Hindlimb muscle (tissue), 1 donor: ENCODE measurements at places on chromosomes 4 and X.

DNA sequence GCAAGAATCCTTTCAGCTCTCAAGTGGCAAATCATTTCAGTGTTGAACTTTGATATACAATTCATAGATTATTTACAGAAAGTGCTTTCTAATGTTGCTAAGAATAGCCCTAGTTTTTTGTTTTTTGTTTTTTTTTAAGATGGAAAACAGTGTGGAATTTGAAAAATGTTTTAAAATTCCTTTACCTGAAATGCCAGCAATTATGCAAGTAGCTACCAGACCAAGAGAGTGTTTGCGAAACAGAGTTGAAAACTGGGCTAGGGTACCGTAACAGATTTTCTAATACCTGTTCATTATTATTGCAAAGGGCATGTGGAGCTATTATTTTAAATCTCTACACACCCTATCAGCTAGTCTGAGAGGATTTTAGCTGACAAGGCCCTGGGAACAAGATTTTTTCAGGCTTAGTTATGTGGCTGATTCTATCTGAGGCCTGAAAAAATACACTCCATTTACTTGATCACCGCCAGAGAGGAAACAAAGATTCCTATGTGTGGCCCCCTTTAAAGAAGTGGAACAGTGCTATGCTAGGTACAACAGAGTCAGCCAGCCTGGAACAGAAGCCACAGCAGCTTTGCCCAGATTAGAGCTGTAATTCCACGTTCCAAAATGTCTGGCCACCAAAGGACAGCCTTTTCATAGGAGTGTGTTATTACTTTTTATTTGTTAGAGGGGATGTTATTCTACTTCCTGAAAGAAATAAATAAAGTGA, 46.9 kb upstream of the SLC39A8 start:
- DNase-seq, result no peak

- DNase-seq, result no peak
Observed at GRCh38 chr4:176902710-176903323, 110.1 kb upstream of the VEGFC start.

DNA sequence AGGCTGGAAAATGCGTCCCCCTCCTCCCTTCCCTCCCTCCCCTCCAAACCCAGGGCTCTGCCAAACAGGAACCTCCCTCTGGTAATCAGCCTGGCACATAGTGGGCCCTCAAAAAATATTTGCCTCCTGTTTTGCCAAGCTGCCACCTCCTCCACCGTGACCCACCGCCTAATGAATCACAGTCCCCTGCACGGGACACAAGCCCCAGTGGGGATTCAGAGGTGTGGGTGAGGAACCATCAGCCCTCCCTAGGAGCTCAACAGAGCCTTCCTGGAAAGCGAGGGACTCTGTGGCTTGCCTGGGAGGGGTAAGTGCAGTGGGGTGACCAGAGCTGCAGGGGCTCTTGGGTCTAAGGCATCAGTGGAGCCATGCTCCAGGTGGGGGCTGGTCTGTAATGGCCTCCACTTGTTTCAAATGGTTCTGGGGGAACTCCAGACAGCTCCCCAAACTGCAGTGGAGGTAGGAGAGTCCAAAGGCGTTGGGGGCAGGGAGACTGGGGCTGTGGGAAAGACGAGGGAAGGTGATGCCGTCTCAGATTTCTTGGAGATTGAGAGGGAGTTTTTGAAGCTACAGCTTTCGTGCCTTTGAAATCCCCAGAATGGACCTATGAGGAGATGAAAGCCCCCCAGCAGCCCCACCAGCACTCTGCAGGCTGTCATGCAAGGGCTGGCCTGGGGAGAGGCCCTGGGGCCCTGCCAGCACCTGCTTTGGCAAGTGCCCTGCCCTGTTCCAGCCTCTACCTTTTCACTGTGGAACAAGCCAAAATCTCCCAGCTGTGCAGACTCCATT, 1.0 kb upstream of the PPP2R2C start:
- DNase-seq, result no peak

DNA sequence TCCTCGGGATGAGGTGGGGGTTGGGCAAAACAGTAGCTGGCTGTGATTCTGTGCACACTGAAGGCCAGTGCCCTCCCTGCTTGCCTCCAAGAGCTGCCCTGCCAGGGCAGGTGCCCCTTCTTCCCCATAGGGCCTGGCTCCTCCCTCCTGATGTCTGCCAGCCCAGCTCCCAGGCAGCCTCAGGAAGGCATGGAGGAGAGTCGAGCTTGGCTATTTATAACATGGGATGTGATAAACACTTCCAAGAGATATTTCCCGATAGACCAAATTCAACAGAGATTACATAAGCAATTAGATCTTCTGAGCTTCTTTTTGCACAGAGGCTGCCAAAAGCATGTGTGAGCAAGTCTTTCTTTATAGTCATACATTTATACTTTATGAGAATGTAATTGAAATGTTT, 45.3 kb upstream of the PJA1 start:
- no peak for DNase-seq

DNA sequence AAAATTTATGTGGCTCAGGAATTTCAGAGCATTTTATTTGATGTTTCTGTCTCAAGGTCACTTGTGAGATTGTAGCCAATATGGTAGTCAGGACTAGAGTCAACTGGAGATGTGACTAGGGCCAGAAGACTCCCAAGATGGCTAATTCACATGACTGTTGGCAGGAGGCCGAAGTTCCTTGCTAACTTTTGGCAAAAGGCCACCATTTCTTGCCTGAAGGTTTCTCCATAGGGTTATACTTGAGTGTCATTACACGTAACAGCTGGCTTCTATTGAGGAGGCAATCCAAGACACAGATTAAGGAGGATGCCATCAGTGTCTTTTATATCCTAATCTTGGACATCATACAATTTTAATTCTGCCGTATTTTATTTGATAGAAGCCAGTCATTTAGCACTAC, 162.3 kb upstream of the MAOA start:
- no peak for DNase-seq

GRCh38 chrX:135985973-135986310, 707 bp downstream of the SLC9A6 start:
- no peak for DNase-seq

GRCh38 chr4:7658341-7659204, 223.8 kb upstream of the PSAPL1 start:
- DNase-seq, result no peak

GRCh38 chrX:1821846-1822245, 207.0 kb downstream of the ASMT start:
- no peak for DNase-seq

GRCh38 chr4:40992472-40993295, 221.7 kb downstream of the APBB2 start:
- no peak for DNase-seq

DNA sequence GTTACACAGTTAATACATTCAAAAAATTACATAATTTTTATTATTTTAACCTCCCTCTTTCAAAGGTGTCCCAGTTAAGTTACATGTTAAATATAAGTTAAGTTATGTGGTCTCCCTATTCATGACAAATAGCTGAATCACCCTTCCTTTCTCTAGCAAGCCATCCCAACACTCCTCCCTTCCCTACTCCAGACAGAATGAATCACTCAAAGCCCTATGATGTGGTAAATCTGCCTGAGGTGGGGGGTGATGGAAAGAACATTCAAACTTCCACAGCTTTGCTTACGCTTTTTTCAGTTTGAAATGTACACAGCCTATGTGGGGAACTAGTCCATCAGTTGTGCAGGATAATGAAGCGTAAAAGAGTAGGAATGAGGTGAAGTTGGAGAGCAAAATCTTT, 90.2 kb downstream of the CXCL13 start:
- no peak for DNase-seq

GRCh38 chr4:134201216-134202161, at the start of gene PABPC4L:
Gene PABPC4L, minus strand, starts transcription at chr4:134201789. Its CDS starts 770 bp downstream, at chr4:134201019.
- peak; percentile 85 for DNase-seq
